T1000 (cell line): ENCODE measurements at places on chromosomes 5 and 9.
A peak's percentile ranks its signal among the peaks of the same experiment; 100 is the strongest.

DNA sequence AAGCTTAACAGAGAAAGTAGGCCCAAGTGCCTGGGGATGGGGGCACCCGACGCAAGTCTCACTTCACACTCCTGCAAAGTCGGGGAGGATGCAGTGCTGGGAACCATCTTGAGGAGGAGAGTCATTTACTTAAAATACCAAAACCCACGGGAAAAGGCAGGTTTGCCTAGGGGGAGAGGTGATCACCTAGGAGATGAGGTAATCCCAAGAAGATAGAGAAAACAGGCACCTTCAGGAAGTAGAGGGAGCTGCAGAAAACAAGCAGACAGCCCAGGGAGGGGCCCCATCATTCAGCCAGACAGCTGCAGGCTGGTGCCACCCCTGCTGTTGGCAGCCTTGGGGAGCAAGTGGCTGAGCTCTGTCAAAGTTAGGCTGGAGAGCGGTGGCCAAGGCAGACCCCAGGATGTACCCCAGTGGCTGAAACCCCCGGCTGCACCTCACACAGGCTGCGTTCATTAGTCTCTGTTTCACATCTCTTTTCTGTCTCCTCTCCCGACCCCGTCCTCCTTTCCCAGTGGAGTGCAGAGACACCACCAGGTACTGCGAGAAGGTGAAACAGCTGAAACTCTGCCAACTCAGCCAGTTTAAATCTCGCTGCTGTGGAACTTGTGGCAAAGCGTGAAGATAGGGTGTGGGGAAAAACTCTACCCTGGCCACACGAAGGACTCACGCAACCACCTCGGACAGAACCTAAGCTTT lies 124.9 kb downstream of the SAXO1 start:
- DNase-seq, result no peak

- DNase-seq, result no peak
Observed at GRCh38 chr9:93893194-93893593, 62.0 kb downstream of the BARX1 start.

- DNase-seq, result no peak
Observed at GRCh38 chr5:113123618-113124017, 147.0 kb downstream of the DCP2 start.

DNA sequence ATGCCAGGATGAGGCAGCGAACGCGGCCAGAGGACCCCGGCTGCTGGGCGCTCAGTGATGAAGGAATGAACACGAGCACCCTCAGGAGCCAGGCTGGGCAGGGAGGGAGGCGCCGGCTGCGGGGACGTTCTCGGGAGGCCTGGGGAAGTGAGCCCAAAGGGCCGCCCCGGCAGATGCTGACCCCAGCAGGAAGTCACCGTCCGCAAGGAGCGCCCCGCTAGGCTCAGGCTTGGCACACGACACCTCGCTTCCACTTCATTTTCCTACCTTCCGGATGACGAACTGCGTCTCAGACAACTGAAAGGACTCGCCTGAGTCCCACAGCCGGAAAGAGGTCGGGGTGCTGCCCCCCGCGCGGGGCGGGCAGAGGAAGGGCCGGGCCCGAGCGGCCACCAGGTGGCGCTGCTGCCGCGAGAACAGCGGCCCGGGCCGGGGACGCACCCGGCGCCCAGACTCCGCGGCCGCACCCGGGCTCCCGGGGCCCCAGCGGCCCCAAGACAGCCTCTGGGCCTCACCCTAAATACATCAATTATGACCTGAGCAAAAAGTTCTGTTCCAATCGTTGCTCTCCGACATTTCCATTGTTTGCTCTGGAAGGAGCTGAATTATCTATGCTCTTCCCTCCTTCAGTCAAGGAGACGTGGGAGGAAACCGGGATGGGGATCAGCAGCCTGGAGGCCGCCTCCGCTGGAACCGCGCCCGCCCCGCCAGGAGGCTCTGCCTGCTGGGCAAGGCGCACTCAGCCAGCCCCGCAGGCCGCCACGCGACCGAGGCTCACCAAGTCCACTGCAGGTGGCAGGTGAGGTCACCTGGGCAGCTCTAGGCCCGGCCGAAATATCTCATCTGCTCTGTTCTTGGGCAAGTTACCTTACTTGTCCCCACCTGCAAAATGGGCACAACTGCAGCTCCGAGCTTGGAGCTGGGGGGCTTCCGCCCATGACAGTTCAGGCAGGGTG lies 107.0 kb downstream of the ZNF354C start:
- DNase-seq, result no peak

GRCh38 chr9:14320271-14321181 lies 6.6 kb upstream of the NFIB start:
- peak; percentile 14 for DNase-seq

DNA sequence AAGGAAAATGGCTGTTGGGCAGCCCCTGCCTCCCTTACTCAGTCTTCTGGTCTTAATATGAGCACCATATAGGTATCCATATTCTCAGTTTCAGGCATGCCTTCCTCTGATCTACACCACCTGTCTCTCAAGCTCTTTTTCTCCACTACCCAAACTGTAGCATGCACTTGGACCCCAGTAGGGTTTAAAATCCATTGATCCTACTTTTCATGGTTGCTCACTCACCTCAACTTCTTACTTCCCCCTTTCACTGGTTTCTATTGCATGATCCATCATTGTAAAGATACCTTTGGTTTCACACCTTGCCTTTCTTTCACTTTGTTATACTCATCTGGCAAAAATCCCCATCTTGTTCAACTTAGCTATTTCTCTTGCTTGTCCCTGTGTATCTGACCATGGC lies 159.4 kb downstream of the KDM4C start:
- DNase-seq, result no peak

DNA sequence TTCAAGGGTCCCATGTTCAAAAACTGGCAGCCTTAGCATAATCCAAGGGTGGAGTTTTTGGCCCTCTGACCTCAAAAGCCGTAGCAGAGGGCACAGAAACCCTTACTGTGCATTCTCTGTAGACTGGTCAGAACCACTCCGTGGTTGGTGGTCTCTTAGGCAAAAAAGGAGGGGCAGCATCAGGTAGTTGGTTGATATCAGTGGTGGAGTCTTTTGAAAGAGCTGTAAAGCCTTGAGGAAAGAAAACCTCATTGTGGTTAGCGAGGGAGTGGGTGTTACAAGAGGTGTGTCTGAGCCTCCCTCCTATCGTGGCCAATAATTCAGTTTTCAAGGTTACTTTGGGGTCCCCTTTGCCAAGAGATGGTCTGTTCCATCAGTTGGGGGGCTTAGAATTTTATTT lies 40.9 kb downstream of the ARHGEF28 start:
- DNase-seq, result no peak

GRCh38 chr5:149635394-149635793 lies 54.1 kb downstream of the ARHGEF37 start:
- DNase-seq, result no peak

- no peak for DNase-seq
Observed at GRCh38 chr5:125750861-125751186, 672.4 kb upstream of the GRAMD2B start.

GRCh38 chr9:68480807-68481206 lies 59.9 kb downstream of the TMEM252 start:
- no peak for DNase-seq

DNA sequence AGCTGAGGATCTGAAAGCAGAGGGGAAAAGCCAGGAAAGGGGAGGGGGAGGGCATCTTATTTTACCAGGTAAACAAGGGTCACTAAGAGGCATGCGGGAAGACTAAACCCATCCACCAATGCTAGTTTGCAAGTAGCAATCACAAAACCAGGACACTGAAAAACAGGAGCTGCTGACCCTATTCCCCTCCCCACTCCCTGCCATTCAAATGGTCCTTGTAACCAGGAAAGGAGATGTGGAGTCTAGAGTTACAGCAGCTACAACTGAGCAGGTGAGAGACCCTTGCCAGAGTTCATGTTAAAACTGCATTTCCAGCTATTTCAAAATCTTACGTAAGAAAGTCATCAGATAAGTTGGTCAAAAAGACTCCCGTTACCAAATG lies 85.3 kb upstream of the SIMC1 start:
- DNase-seq, result no peak

DNA sequence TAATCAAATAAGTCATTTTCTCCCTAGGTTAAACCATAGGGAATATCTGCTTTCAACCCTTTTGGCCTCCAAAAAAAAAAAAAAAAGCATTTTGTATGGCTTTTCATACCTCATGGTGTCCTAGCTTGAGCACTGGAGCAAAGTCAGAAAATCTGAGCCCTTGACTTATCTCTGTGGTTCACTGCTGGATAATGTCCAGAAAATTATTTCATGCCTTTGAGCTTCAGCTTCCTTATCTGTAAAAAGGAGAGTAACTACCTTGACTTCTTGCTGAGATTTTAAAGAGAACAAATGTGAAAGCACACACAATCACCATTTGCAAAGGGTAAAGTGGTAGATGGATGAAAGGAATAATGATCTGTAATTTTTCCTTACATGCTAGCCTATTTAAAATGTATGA lies 165.9 kb downstream of the ALDH1A1 start:
- no peak for DNase-seq
